ENCODE measurements at places on chromosomes 11 and 22. TPM values are rescaled to one million over a fixed set of nuclear protein-coding genes. Genes with fewer than 3 reads are reported as not detected.
A peak's percentile ranks its signal among the peaks of the same experiment; 100 is the strongest.

OR52E8 gene
- not detected for total RNA-seq

MAPK8IP1 gene
- 9.8 TPM for total RNA-seq

ARHGEF12 gene
- total RNA-seq: 99.7 TPM

DNA sequence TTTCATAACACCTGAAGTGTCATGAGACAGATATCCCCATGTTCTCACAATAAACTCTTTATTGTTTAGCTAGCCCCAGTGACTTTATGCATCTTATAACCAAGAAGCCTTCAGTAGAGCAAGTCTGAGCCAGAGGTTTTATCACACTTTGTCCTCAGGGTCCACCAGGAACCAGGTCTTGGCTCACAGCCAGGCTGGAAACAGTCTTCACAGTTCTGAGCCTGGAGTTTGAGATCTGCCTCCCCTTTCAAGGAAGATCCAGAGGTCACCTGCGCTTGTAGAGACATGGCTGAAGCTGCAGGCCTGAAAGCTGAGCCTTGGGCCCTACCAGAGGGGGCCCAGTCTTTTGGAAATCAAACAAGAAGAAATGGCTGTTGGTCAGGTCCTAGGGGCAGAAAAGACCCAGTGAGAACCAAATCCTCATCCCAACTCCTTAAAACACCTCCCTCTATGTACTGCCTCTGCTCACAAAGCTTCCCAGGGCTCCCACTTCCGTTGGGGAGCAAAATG lies 3.5 kb downstream of the RRP8 start:
- H3K27me3 ChIP-seq: no peaks in the 10 kb centered on the region
- H3K4me3 ChIP-seq: no peak overlapping the region
- H3K27ac ChIP-seq: no peak overlapping the region
- ATAC-seq: no peak
- H3K36me3 ChIP-seq: peaks cover 3% of the 10 kb centered on the region

DNA sequence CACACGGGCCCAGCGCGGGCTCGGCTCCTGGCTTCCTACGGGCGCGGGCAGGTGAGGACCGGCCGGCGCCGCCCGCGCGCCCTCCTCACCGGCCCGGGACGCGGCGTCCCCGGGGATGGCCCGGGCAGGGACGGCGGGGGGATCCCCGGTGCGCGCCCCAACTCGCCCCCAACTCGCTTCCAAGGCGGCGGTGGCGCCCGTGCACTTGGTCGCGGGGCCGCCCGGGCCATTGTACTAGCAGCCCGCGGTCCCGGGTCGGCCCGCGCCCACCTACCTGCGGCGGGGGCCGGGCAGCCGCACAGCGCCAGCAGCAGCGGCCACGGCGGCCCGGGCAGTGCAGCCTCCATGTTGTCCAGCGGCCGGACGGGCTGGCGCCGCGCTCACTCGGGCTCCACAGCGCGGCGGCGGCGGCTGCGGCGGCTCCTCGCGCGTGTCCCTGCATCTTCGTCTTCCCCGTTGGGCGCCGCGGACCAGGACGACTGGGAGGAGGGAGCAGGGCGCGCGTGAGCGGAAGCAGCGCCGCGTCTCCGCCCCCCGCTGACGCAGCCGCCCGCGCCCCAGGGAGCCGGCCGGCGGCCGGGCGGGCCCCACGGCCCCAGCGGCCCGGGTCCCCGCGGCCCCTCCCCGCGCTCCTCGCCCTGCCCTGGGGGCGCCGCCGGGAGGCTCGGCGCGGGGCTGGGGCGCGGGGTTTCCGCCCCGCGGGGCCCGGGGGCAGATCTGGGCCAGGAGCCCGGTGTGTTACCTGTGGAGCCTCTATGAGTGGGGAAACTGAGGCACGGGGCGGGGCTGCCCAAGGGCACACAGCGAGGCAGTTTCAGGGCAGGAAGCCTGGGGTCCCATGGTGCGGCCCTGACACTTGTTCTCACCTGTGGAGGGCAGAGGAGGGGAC lies 159.3 kb upstream of the GRK3 start:
- no peaks in the 10 kb centered on the region for H3K27me3 ChIP-seq
- no peaks in the 10 kb centered on the region for H3K36me3 ChIP-seq
- ATAC-seq: peak; percentile 87
- H3K4me3 ChIP-seq: peak overlapping the region; percentile 44
- peak overlapping the region; percentile 90 for H3K27ac ChIP-seq

GRCh38 chr11:33320016-33320813 lies 63.0 kb downstream of the HIPK3 start:
- no peak overlapping the region for H3K27ac ChIP-seq
- no peak for ATAC-seq
- H3K4me1 ChIP-seq: peaks cover 12% of the 10 kb centered on the region

All from gastroesophageal sphincter (tissue), 4 donors.